NCI-H1694 (cell line): ENCODE measurements at places on chromosomes 6 and 20.

DNA sequence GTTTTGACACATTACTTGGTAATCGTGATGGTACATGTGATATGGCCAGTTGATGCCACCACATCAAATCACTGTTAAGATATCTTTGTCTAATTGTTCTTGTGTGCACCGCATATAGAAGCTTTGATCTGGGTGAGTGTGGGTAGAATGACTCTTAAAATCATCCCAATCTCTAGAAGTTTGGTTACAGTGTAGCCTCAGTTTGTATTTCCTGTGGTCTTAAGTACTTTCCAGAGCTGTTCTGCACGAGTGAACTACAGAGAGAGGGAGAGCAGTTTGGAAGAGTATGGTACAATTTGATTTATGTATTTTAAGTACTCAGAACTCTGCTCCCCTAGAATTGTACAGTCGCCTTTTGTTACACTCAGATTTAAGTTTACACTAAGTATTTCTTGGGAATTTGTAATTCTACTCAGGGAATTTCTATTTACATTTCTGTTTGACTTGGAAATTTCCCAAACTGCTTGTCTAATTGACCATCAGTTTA is 37.5 kb downstream of the SNX9 start:
- no peak for DNase-seq

GRCh38 chr6:21949211-21949801 is 347.5 kb downstream of the PRL start:
- DNase-seq: no peak

- no peak for DNase-seq
Observed at GRCh38 chr6:82227770-82228169, 19.8 kb downstream of the IBTK start.

DNA sequence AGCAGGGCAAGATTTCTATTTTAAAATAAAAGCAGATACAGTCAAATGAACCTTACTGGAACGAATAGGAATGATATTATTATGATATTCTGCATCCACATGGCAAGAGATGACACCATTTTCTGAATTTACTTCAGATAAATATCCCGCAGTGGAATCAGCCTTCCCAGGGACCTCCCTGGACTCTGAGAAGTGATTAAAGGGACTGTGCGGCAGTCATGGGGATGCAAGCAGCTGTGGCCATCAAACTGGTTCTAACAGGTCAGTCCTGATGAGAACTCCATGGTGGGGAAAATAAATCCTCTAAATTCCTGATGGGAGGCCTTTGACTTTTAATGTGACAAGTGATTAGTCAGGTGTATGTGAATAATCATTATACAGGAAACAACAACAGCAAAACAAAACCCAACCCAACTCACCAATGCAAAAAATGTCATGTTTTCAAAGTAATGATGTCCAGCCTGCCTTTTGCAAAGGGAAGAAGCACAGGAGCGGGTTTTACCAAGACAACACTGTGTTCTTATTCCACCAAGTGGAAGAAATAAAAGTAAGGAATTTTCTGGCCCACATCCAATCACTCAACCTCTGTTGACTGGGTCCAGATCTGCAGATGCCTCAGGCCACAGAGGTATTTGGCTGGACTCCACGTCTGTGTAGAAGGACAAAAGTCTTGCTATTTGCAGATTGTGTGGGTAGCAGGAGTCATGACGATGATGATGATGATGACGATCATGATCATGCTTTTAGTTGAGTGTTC is 61.9 kb upstream of the CITED2 start:
- no peak for DNase-seq

DNA sequence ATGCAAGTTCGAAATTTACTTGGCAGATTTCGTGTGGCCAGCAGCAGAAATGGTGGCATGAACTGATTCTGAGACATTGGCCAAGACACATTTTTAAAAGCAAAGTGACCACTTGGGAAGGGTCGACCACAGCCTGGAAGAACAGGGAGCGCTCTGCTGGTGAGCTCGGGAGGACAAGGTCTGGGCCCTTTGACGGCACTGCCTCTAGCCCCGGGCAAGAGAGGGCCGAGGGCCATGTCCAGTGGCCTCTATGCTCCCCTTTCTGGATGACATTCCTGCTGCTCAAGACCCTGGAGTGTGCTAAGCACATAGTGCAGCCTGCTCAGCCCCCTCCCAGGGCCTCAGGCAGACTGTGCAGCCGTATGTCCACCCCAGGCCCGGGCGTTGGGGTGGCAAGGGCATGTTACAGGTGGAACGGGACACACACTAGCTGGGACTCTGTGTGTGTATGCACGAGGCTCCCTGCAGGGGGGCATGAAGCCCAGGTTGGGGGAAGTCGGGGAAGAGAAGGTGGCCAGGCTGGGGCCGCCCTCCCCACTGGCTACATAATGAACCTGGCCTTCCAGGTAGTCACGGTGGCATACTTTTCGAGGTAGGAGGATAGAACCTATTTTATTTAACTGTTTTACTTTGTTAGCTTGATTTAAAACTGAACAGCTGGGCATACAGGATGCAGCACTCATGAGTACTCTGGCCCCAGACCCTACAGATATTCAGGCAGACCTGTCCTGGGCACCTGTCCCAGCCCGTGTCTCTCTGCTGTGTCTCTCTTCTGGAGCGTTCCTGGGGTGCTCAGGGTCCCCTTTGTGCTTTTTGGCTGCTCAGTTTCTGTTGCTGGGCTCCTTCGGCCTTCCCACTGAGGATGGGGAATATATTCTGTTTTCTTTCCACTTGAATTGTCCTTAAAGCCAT is 6.4 kb downstream of the SYNJ2 start:
- no peak for DNase-seq

- DNase-seq: no peak
Observed at GRCh38 chr6:104414723-104415122, 445.0 kb downstream of the HACE1 start.

DNA sequence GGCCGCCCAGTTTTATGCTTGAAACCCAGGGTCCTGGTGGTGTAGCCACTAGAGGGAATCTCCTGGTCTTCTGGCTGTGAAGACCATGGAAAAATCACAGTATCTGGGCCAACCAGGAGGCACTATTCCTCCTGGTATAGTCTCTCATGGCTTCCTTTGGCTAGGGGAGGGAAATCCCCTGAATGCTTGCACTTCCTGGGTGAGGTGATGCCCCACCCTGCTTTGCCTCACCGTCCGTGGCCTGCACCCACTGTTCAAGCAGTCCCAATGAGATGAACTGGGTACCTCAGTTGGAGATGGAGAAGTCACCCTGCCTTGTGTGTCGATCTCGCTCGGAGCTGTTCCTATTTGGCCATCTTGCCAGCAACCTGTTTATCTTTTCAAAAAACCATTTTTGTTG is 10.1 kb upstream of the ZNF337 start:
- DNase-seq: no peak

DNA sequence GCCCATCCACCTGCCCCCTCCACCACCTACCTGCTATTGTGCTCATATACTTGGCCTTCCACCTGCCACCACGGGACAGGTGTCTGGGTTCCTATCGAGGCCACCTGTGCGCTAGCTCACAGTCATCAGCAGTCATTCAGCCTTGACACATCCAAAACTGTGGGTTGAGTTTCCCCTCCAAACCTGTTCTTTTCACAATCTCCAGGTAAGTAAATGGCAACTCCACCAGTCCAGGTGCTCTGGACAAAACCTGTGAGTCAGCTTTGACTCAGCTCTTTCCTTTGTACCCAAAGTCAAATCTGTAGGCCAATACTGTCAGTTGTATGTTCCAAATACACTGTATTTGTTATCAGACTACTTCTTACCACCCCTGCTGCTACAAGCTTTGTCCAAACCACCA is 52.6 kb downstream of the SPTLC3 start:
- DNase-seq: no peak

GRCh38 chr6:170226647-170227046 is 64.2 kb downstream of the DLL1 start:
- DNase-seq: no peak

- peak; percentile 6 for DNase-seq
Observed at GRCh38 chr20:9480066-9480465, 34.3 kb upstream of the LAMP5 start.

- DNase-seq: no peak
Observed at GRCh38 chr6:162999575-163000285, 272.0 kb downstream of the PACRG start.

DNA sequence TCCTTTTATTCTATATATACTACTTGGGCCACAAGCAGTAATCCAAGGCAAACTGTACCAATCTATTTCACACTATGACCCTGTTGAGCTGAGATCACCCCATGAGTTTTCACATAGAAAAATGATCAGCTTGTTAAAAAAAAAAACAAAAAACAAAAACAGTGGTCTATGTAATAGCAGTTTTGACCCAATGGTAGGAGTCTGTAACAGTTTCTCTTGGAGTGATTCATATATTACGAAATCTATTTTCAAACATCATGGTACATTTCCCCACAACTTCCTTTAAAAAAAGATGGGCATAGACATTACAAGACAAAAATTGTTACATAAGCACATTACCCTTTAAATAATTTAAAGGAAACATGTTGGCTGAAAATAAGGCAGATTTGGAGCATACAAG is 78.1 kb downstream of the PRSS35 start:
- no peak for DNase-seq

- no peak for DNase-seq
Observed at GRCh38 chr20:46400828-46401477, 5.5 kb downstream of the ELMO2 start.

GRCh38 chr6:79586548-79586947 is 44.6 kb upstream of the SH3BGRL2 start:
- no peak for DNase-seq
